Activated naive CD4-positive, alpha-beta T cell (primary cell): ENCODE measurements at places on chromosomes 2 and 18.

DNA sequence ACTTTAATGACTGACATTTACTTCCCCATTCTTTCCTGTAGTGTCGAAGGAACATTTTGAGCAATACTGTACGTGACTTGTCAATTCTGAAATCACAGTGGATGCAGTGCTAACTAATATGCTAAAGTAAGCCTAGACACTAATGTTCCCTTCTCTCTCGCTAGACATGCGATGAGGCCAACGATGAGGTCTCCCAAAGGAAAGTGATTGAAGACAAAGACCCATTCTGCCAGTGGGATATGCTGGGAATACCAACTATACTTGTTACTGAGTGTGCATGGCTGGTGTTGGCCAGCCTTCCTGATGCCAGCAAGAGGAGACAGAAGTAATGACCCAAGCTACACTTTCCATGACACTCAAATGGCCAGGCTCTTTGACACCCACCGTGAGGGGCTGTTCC is 2.5 kb upstream of the SERPINE2 start:
- DNase-seq = no peak

DNA sequence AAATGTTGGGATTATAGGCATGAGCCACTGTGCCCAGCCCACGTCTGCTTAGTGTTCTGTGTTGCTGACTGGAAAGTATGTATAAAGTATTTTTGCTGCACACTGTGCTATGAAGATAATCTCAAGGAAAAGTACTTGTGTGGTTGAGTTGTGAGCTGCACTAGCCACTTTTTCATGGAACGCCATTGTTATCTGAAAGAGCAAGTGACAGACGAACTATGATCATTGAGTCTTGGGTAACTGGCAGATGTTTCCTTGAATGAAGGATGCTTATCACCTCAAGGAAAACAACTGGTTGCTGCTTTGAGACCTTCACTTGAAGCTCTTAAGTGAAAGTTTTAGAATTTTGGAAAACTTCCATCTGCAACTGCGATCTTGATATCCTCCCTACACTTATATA is 82.2 kb upstream of the KCTD1 start:
- no peak for DNase-seq

DNA sequence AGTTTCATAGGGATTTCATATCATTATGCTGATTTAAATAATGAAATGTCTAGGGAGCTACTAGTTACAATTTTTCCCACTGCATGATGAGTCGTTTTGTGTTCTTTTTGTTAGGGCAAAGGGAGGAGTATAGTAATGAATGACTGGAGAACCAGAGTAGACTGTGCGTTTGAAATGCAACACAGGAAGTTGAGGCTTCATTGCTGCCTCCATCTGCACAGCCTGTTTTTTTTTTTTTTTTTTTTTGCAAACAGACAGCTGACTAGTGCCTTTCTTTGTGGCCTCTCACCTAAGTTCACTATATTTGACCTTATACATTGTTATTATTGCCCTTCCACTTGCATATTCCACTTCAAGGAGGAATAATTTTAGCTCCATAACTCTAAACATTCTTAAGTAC is 286.7 kb upstream of the LRRTM1 start:
- no peak for DNase-seq

GRCh38 chr2:43218702-43219382 is 7.6 kb downstream of the ZFP36L2 start:
- peak; percentile 16 for DNase-seq

DNA sequence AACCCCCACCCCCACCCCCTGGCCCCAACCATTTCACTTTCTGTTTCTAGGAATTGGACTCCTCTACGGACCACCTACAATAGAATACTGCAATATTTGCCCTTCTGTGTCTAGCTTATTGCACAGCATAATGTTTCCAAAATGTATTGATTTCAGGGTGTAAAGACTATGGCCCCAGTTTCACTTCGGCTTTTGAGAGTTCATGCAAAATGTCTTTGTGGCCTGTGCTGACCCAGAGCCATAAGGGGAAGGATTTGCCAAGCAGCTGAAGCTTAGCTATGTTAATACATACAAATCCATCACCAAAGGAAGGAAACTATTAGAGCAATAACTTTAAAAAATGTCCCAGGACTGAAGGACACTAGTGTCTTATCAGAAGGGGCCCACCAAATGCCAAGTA is 11.2 kb upstream of the ATP9B start:
- no peak for DNase-seq
